ENCODE measurements at places on chromosomes 5 and 9.

DNA sequence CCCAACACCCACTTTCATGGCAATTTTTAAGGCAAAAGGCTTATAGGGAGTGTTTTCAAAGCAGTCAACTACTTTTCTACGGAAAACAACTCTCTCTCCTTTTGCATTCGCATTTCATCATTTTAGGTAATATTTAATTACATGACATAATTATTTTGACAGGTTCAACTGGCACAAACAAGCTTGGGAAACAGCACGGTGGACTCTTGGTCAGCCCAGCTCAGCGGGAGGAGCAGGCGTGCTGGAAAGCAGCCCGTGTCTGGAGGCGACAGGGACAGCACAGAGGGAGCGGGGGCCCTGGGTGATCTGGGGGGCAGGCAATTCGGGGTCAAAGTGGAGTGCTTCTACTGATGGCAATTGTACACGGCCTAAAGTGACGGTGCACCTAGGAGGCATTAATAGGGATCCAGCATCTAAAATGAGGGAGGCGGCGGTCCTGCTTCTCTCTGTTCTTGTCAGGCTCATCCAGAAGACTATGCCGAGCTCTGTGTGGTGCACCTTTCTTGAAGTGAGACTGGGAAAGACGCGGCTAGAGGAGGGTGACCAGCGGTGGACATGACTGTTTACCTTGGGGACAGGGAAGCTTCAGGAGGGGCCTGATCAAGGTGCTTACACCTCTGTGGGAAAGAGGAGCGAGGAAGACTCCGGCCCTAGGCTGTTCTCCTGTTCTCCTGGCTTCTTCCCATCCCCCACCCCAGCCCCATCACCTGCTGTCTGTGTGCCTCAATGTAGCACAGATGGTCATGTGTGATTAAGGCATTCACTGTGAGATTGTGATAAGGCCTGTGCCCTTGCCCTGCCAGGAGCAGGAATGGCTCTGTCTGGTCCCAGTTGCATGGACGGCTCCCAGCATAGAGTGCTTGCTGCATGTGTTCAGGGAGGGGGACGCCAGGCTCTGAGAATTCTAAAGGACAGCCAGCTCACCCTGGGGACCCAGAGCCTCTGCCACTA, 3.4 kb downstream of the MYMK start:
- no peak for DNase-seq

DNA sequence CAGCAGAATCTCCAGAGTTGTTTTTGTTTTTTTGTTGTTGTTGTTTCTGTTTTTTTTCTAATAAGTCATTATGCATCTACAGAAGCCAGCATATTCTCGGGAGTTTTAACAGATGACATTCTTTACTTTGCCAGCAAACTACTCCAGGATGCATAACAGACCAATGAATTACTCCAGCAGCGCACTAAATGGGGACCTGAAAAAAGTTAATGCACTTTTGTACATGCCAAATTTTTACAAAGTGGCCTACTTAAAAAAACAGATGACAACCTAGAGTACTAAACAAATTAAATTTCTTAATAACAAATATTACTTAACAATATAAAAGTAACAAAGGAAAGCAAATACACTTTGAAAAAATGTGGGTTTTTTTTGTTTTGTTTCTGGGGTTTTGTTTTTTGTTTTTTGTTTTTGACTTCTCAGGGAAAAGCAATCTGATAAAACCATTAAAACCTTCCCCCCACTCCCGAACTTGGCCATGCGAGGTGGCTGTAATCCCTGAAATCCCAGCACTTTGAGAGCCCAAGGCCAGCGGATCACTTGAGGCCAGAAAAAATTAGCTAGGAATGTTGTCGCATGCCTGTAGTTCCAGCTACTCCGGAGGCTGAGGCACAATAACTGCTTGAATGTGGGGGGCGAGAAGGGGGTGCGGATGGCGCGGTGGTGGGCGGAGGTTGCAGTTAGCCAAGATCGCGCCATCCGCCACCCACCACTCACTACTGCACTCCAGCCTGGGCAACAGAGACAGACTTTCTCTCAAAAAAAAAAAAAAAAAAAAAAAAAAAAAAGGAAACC, 352.4 kb downstream of the CETN3 start:
- DNase-seq = no peak

DNA sequence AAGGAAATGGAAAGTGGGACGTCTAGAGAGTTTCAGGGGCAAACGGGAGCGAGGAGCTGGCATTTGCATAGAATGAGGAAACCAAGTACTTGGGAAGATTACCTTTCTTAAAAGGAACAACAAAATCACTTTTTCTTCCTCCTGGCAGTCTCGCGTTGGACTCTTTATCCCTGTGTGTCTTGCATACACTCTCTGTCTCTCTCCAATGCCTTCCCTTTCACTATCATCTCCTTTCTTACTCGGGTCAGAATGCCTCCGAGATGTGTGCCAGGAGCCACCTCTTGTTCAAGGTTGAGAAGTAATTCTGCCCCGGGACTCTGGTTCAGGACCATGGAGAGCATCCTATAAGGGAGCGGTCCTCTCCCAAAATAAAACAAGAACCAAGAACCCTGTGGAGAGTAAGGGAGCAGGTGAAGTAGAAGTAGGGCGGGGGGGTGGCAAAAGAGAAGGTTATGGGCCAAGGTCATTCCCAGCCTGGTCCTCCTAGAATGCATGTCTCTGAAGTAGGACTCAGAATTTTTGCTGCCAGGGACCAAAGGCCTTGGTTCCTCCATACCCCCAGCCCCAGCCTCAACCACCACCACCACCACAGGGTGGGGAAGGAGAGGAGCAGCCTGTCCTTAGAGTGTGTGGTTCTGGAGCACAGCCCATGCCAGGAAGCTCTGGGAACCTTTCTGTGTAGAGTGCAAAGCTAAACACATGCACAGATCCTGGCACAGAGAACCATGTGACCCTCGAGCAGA, 72.1 kb upstream of the ARAP3 start:
- no peak for DNase-seq

DNA sequence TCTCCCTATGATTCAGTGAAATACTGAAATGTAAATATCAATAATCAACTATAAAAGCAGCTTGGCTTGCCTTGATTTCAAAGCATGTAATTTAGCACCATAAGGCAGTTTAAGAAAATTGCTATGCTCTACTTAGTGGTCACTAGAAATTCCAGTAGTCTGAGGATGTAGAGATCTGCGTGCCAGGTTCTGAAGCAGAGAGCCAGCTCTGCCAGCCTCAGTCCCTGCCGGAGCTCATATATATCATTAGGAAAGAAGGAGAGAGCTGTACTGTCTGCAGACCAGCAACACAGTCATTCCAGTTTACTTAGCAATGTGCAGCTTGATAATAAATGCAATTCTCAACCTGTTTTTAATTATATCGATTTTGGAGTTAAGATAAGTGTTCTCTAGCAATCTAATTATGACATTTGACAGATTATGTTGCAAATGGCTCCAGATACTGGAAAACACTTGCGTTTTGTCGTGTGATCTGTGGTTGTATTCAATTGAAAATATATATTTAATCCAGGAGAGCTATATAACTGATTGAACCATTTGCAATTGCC, 540.5 kb downstream of the CTNND2 start:
- DNase-seq = no peak

GRCh38 chr5:121432-121831, 29.5 kb downstream of the PLEKHG4B start:
- no peak for DNase-seq
